Activated CD8-positive, alpha-beta memory T cell treated with anti-CD3 and anti-CD28 coated beads for 4 hours (primary cell): ENCODE measurements at places on chromosomes 2 and 18.

GRCh38 chr2:96233436-96233835, 24.8 kb upstream of the STARD7 start:
- DNase-seq: no peak

GRCh38 chr18:34858188-34858587, 148.1 kb downstream of the DTNA start:
- no peak for DNase-seq

GRCh38 chr2:54995553-54995952, 54.7 kb downstream of the RTN4 start:
- DNase-seq: no peak

DNA sequence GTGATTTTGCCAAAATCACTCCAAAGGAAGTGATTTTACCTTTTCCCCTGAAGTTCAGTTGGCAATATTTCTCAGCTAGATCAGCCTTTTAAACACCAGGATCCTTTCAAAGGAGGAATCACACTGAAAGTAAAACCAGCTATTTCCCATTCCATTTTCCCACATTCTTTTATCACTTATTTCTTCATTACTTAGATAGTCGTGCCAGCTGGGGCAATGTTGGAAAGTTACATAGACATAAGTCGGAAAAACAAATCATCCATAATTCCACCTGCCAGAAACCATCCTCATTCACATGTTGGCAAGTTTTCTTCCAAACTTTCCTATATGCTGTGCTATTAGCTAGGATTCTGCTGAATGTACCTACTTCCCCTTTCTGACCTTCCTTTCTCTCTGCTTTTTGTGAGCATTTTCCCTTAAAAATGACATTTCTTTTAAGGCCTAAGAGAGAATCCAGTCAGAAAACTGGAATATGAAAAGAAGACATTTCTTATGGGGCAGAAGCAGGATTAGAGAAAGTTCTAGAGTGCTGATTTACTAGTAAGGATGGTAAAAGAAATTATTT, 170.0 kb upstream of the STK17B start:
- no peak for DNase-seq

DNA sequence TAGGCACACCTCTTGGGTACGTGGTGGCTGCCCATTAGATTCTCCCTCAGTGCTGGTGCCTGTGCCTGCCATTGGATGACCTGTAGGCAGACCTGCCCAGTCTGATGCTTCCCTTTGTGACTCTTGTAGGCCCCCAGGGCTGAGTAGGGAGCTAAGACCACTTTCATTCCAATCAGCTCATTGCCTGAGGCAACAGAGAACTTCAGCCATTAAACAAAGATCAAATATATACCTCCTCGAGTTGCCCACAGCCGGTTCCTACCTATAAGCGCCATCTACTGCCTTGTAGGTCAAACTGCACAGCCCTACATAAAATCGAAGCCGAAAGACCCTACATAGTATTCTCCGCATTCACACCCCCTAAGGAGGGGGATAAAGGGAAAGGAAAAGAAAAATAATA, 184.6 kb downstream of the ETAA1 start:
- no peak for DNase-seq

DNA sequence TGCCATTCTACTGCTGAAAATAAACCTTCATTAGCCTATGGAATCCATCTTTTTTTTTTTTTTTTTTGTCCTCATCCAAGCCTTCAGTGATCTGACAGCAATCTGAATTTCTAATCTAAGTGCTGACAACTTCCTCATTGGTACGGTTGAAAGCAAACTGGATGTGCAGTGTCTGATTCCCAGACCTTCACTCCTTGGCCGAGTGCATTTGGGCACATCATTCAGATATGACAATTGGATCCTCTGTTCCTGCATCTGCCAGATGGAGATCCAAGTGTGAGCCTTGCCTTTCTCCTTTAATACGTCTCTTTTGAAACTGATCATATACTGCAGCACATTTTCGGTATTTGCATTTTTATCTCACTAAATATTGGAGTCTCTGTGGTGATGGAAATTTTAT, 713.1 kb downstream of the DCDC2C start:
- DNase-seq: no peak

GRCh38 chr2:33104726-33105125, 158.0 kb downstream of the LTBP1 start:
- DNase-seq: no peak

DNA sequence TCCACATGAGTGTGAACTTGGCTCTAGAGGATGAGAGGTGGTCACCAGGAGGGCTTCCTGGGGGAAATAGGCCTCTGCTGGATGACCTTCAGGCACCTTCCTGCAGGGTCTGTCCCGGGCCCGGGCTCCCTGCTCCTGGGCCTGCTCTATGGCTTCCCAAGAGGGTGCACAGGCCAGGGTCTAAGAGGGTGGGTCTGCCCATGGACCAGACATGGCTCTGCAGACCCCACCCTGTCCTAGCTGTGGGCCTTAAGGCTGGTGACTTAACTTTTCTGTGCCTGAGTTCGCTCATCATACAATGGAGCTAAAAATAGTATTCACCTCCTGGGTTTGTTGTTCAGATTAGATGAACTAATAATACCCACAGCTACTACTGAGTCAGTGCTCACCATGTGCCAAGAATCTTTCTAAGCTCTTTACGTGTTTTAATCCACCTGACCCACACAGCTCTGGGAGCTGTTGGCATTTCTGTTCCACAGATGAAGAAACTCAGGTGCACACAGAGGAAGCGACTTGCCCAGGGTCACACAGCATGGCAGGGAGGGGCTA, 14.4 kb downstream of the INHBB start:
- DNase-seq: no peak

- DNase-seq: no peak
These were observed 1.0 kb upstream of the TCF4 start for GRCh38 chr18:55588870-55589595.

GRCh38 chr2:32058130-32058529, 5.2 kb upstream of the SPAST start:
- DNase-seq: no peak

GRCh38 chr18:25089470-25089869, 262.5 kb downstream of the ZNF521 start:
- no peak for DNase-seq
